ENCODE measurements at places on chromosomes 4 and X.

- DNase-seq = no peak
Measured at GRCh38 chr4:36551697-36552214, 270.3 kb downstream of the DTHD1 start.

GRCh38 chr4:12729384-12729783 lies 754.8 kb downstream of the RAB28 start:
- no peak for DNase-seq

GRCh38 chr4:6763330-6763851 lies 19.1 kb upstream of the KIAA0232 start:
- DNase-seq = no peak

DNA sequence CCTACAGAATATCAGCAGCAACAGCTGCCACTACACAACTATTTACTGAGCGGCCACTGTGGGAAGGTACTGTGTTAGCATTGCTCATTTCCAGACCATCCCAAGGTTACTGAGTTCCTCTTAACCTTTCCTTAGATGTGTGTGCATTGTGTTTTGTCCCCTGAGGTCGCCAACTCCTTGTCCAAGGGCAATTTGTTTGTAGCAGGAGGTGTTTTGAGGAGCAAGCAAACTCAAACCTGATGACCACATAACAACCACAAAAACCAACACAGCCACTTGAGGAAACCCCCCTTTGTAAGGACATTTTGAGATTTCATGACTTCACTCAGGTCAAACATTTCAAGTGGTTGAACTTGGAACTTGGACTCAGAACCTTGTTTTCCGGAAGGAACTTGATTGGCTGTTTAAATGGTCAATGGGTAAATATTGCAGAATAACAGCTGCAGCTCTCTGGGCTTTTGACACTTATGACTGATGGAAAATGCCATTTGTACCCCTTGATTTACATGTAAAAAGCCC lies 122.3 kb downstream of the MID1IP1 start:
- DNase-seq = no peak

DNA sequence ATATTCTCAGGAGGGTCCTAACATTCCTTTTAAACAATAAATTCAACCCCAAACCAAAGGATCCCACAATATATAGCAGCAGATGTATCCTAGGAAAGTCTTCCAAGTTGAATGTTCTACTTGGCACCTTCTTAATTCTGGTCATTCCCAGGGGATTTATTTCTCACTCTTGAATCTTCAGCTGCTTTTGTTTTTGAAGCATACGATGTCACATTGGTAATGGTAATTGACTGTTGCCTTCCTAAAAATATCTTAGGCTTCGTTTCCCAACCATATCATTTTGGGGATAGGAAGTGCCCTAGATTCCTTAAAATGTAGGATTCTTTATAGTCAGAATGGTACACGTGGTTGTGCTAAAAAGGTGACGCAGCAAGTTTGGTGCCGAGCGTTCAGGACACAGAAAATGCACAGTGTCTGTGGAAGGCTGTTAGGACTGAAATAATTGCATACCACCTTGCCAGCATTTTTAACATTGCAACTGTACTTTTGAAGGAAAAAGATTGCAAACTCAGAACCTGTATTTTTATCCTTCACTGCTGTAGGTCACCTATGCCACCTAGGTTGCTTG lies 8.1 kb downstream of the SNX25 start:
- no peak for DNase-seq

DNA sequence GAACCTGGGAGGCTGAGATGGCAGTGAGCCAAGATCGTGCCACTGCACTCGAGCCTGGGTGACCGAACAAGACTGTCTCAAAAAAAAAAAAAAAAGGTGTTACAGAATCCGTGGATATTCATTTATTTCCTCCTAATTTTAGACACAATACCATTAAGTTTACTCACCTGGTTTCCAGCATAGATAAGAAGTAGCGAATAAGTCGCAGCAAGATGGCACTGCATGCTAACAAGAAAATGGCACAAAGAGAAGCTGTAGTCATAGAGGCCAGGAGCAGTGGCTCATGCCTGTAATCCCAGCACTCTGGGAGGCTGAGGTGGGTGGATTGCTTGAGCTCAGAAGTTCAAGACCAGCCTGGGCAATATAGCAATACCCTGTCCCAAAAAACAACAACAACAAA lies 17.0 kb upstream of the MOB1B start:
- DNase-seq = no peak

DNA sequence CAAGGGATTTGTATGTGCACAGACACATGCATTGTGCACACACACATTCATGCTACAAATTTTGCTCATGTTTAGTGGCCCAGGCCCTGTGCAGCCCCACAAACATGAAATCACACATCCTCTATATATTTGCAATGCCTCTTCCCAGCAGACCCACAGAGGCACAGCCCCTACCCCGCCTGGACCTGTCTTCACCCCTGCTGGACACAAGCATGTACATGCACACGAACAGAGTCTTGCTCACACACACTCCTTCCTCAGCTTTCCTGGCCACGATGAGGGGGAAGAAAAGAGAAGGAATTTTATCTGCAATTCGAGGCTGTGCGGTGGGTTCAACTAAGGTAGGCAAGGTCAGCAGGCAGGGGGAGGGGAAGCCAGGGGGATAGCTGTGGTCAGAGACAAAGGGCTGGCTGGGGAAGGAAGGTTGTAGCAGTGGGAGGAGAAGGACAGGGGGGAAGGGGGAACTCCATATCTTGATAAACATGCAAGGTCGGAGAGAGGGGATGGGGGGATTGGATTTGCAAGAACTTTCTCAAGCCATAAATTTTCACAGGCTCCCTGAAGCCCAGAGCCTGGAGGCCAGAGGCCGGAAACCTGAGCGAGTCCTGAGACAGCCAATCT lies 156.4 kb downstream of the EFNB1 start:
- no peak for DNase-seq

GRCh38 chr4:137626942-137627738 lies 94.8 kb upstream of the PCDH18 start:
- no peak for DNase-seq

DNA sequence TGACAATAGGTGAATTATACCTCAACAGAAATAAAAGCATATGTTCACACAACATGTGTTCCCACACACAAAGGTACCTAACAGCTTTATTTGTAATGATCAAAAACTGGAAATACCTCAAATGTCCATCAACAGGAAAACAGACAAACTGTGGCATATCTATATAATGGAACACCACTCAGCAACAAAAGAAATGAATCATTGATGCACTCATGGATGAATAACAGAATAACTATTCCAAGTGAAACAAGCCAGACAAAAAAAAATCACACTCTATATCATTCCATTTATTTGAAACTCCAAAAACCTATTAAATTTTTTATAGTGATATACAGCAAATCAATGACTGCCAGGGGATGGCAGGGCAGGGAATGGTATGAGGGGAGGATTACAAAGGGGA lies 148.1 kb downstream of the PLS3 start:
- DNase-seq = no peak

- DNase-seq = no peak
Measured at GRCh38 chrX:49053223-49054072, 5.4 kb upstream of the CCDC120 start.

DNA sequence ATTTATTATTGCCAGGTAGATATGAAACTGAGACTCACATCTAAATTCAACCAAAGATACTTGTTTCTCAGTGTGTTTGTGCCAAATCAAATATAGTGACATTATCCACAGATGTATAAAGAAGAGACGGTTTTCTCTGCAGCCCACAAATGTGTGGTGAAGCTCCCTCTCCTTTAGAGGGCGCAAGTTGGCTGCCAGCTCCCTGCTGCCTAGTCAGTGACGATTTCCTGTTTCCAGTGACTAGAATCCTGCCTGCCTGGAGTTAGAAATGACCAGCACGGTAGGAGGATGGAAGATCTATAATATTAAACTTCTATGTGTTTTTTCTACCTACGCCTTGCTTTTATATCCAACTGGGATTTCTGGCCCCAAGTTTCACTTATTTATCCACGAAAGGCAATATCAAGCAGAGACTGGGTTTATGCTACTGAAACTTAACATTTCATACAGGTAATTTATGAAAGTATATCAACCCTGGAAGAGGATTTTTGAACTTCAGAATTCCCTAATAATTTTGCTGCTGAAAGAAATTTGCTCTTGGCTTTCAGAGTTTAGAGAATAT lies 1793.7 kb upstream of the TENM3 start:
- DNase-seq = no peak

- DNase-seq = no peak
Measured at GRCh38 chrX:41043674-41044345, 41.4 kb upstream of the USP9X start.

- no peak for DNase-seq
Measured at GRCh38 chrX:48772602-48773001, 11.1 kb downstream of the GLOD5 start.

GRCh38 chr4:122046255-122046654 lies 94.4 kb upstream of the TRPC3 start:
- no peak for DNase-seq

- no peak for DNase-seq
Measured at GRCh38 chr4:100566396-100566795, 48.6 kb upstream of the EMCN start.

DNA sequence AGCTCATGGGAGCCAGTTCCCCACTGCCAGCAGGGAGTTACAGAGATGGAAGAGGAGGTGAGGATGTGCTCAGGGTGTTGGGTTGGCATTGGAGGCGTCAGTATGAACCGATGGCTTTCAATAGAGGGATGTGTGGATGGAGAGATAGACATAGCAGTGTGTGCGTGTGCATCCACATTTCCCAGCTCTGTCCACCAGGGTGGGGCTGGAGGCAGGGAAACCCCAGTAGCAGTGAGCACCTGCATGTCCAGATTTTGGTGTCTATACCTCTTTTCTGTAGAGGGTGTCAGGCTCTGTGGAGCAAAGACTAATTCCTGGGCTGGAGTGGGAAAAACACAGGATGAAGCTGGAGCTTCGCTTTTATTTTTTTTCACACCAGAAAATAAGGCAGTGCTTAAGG lies 37.2 kb upstream of the HGFAC start:
- no peak for DNase-seq

GRCh38 chr4:148021686-148022085 lies 289.8 kb downstream of the ARHGAP10 start:
- DNase-seq = no peak

DNA sequence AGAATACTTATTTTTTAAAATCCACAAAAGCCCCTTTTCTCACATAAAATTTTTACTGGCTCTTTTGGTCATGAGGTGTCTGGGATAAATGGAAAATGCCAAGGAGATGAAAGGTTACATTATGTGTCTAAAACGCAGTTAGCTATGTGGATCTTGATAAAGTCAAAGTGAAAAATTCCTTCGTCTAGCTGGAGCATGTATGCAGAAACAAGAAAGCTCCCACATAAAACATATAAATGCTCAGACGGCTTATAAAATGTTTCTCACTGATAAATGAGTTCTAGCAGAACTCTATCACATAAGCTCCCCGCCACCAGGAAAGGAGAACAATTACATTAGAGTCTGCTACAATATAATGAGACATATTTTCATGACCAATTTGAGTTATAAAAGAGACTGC lies 83.8 kb downstream of the TBC1D9 start:
- no peak for DNase-seq

DNA sequence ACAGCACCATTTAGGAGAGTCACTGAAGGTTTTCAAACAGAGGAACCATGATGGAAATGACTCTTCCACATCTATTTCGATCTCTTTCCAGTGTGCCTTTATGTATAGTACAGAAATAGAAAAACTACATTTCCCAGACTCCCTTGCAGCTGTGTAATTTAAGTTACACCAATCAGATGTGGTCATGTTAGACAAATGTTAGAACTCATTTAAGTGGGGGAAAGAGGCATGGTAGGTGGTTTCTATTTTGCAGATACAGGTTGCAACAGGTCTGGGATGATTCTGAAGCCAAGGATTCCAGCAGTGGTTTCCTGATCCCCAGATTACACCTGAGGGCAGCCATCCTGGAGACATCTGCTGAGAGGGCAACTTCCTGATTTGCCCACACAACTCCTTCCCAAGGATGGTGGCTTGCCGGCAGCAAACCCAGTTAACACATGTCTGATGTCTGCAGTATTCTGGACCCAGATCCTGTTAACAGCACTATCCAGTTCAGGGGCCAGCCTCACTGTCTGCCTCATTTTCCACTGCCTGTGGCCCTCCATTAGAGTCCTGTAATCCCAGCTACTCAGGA lies 38.7 kb upstream of the PDK3 start:
- DNase-seq = no peak

DNA sequence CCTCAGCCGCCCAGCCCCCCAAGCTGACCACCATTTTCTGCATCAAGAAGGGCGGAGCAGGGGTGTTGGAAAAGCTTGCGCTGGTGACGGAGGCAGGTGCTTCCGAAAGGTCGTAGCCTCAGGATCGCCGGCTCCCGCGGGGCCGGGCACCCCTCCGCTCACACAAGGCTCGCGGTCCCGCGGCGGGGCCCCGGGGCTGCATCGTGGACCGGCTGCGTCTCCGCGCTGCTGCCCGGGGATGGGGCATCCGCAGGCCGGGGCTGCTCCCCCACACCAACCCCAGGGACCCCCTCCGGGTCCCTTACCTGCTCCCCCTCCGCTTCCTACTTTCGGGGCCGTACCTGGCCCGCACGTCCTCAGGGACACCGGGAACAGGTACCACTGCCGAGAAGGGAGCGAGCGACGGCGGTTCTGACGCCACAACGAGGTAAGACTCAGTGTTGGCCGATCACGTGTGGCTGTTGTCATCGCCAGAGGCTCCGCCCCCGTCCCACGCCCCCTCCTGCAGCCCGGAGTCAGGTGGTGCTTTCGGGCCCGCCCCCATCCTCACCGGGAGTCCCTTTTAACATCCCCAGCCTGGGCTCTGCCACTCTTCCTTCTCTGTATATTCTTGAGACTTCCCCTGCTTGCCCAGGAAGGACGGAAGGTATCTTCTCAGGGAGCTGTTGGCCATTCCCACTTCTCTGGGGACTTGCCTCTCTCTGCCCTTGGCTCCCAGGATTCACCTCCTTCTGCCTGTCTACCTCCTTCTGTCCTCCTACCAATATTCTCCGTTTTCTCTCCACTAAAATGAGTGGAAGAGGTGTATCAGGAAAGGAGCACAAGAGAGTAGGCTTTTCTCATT lies at the start of gene BEX2:
Gene BEX2 (minus strand): TSS at position 436 of the 844 bp plus-strand sequence. CDS start 1,014 bp downstream, outside the sequence.
- peak; percentile 64 for DNase-seq

Data from sciatic nerve (tissue), 2 donors.